ENCODE measurements at places on chromosomes 7 and 10. TPM values are rescaled to one million over a fixed set of nuclear protein-coding genes. Genes with fewer than 3 reads are reported as not detected.

- H3K27ac ChIP-seq, result no peak overlapping the region
- DNase-seq, result peak; percentile 91
- no peaks in the 10 kb centered on the region for H3K4me1 ChIP-seq
- no peaks in the 10 kb centered on the region for H3K36me3 ChIP-seq
- H3K27me3 ChIP-seq, result no peaks in the 10 kb centered on the region
These were observed 155.7 kb downstream of the EBF3 start for GRCh38 chr10:129808092-129808983.

GRCh38 chr7:130500463-130500862, 8.6 kb downstream of the MEST start:
- H3K36me3 ChIP-seq, result no peaks in the 10 kb centered on the region
- H3K4me1 ChIP-seq, result no peaks in the 10 kb centered on the region
- no peak overlapping the region for H3K4me3 ChIP-seq
- DNase-seq, result no peak
- no peaks in the 10 kb centered on the region for H3K27me3 ChIP-seq
- no peak overlapping the region for H3K27ac ChIP-seq

FAM180A gene
- 7.1 TPM for total RNA-seq

VSIR gene
- total RNA-seq, result 96.5 TPM

DNA sequence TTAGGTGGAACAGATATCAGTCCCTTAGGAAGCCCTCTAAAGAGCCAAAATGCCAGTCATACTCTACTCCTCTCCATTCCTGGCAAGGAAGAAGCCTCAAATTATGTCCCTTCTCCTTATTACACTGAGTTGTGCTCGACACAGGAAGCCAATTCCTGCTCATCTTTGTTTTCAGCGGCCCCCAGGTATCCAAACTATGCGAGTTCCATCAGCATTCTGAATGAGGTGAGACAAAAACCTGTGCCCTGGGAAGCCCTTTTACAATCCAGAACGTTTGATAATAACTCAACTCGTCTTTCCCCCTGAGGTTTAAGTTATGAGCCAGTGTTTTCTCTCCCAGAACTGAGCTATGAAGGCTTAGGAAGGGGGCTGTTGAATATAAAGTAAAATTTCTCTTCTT, 580.5 kb downstream of the NXPH1 start:
- H3K4me1 ChIP-seq, result no peaks in the 10 kb centered on the region
- H3K4me3 ChIP-seq, result no peak overlapping the region
- DNase-seq, result no peak

- H3K27me3 ChIP-seq, result no peaks in the 10 kb centered on the region
- DNase-seq, result no peak
- H3K36me3 ChIP-seq, result no peaks in the 10 kb centered on the region
- H3K4me3 ChIP-seq, result no peak overlapping the region
- no peaks in the 10 kb centered on the region for H3K4me1 ChIP-seq
These were observed 283.6 kb downstream of the ADRA2A start for GRCh38 chr10:111360260-111360925.

GRCh38 chr10:46222364-46222935, 64.3 kb upstream of the ANTXRL start:
- no peak overlapping the region for H3K27ac ChIP-seq
- no peaks in the 10 kb centered on the region for H3K36me3 ChIP-seq
- no peak overlapping the region for H3K4me3 ChIP-seq
- no peaks in the 10 kb centered on the region for H3K27me3 ChIP-seq
- no peaks in the 10 kb centered on the region for H3K4me1 ChIP-seq

NUTM2E gene
- total RNA-seq, result not detected

DNA sequence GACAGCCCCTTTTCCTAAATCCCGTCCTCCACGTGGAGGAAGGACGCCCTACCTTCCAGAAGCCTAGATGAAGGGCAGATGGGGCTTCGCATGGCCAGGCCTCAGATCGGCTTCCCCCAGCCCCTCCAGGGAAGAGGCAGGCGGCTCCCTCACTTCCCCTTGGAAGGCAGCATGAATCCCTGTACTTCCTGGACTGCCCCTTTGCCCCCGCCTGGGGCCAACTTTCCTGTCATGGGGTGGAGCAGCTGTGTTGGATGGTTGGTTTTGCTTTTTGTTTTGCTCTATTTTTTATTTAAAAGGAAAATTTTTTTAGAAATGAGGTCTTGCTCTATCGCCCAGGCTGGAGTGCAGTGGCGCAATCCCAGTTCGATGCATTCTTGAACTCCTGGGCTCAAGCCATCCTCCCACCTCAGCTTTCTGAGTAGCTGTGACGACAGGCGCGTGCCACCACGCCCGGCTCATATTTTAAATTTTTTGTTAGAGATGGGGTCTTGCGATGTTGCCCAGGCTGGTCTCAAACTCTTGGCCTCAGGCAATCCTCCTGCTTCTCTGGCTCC, 27.2 kb downstream of the GTF2IRD1 start:
- H3K27me3 ChIP-seq, result no peaks in the 10 kb centered on the region
- H3K36me3 ChIP-seq, result no peaks in the 10 kb centered on the region
- peaks cover 79% of the 10 kb centered on the region for H3K4me1 ChIP-seq
- no peak for DNase-seq
- peak overlapping the region; percentile 97 for H3K27ac ChIP-seq

DNA sequence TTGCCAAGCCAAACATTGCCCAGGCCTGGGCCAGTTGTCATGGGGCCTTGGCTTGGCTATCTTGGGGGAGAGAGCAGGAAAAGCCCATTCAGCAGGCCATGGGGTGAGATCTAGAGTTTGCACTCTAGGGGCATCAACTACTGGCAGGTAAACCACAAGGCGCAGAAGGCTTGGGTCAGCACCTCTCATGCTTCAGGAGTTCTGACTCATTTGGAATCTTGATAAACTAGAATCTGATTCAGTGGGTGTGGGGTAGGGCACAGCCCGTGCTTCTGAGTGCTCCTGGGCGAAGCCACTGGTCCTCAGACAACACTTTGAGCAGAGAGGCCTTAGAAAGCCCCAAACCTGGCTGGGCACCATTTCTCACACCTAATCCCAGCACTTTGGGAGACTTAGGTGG, 81.1 kb downstream of the RGS10 start:
- H3K27ac ChIP-seq, result no peak overlapping the region
- H3K27me3 ChIP-seq, result no peaks in the 10 kb centered on the region
- DNase-seq, result no peak
- peaks cover 7% of the 10 kb centered on the region for H3K4me1 ChIP-seq

OAT gene
- total RNA-seq, result 83.2 TPM

- H3K27me3 ChIP-seq, result no peaks in the 10 kb centered on the region
- no peak overlapping the region for H3K4me3 ChIP-seq
- H3K4me1 ChIP-seq, result peaks cover 4% of the 10 kb centered on the region
- no peak overlapping the region for H3K27ac ChIP-seq
These were observed 159.7 kb downstream of the RNF216 start for GRCh38 chr7:5621776-5622175.

DNA sequence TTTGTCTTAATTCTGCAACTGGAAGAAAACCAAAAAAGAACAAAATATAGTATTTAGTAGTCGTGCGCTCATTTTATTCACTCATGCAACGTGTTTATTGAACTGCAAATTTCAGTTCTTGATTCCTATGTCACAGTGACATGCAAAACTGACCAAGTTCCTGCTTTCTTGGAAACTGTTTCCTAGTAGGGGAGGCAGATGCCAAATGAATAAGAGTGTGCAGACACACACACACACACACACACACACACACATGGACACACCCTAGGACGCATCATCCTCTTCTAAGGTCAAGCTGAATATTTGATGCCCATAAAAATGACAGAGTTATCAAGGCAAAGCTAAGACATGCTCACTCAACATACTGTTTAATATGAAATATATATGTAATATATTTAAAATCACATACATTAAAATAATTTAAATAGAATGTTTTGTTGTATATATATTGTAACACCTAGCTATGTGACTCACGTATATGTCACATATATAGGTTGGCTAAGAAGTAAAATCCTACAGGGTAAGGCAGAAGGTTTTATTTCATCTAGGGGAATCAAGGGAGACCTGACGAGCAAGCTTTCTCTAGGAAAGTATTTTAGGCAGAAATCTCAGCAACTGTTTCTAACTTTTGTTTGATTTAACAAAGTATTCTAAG, 79.6 kb downstream of the SVIL start:
- peak overlapping the region; percentile 46 for H3K27ac ChIP-seq
- peaks cover 29% of the 10 kb centered on the region for H3K4me1 ChIP-seq
- no peak for DNase-seq
- H3K27me3 ChIP-seq, result no peaks in the 10 kb centered on the region

GRCh38 chr7:79175374-79175773, 278.1 kb downstream of the MAGI2 start:
- no peak for DNase-seq
- no peaks in the 10 kb centered on the region for H3K4me1 ChIP-seq
- H3K27ac ChIP-seq, result no peak overlapping the region
- no peak overlapping the region for H3K4me3 ChIP-seq

- no peaks in the 10 kb centered on the region for H3K27me3 ChIP-seq
- no peaks in the 10 kb centered on the region for H3K4me1 ChIP-seq
- no peak for DNase-seq
- no peaks in the 10 kb centered on the region for H3K36me3 ChIP-seq
- H3K4me3 ChIP-seq, result no peak overlapping the region
- no peak overlapping the region for H3K27ac ChIP-seq
These were observed 9.2 kb downstream of the LHPP start for GRCh38 chr10:124470544-124471434.

- DNase-seq, result no peak
- no peaks in the 10 kb centered on the region for H3K4me1 ChIP-seq
- no peak overlapping the region for H3K4me3 ChIP-seq
- H3K36me3 ChIP-seq, result no peaks in the 10 kb centered on the region
- H3K27ac ChIP-seq, result no peak overlapping the region
These were observed 19.1 kb upstream of the TNKS2 start for GRCh38 chr10:91779011-91779605.

GRCh38 chr7:81770728-81771223, 929 bp upstream of the HGF start:
- no peaks in the 10 kb centered on the region for H3K27me3 ChIP-seq
- H3K36me3 ChIP-seq, result no peaks in the 10 kb centered on the region
- peak overlapping the region; percentile 44 for H3K4me3 ChIP-seq
- peaks cover 28% of the 10 kb centered on the region for H3K4me1 ChIP-seq

GRCh38 chr7:28407651-28408050, 4.7 kb upstream of the CREB5 start:
- H3K4me3 ChIP-seq, result no peak overlapping the region
- peak overlapping the region; percentile 87 for H3K27ac ChIP-seq
- H3K4me1 ChIP-seq, result peaks cover 52% of the 10 kb centered on the region
- H3K27me3 ChIP-seq, result no peaks in the 10 kb centered on the region

CALD1 gene
- total RNA-seq, result 343 TPM

- no peak overlapping the region for H3K27ac ChIP-seq
- no peaks in the 10 kb centered on the region for H3K27me3 ChIP-seq
- H3K4me3 ChIP-seq, result no peak overlapping the region
- DNase-seq, result no peak
These were observed 12.6 kb upstream of the FHIP2A start for GRCh38 chr10:114808982-114809381.

ACTL6B gene
- total RNA-seq, result 0.49 TPM

SLC26A3 gene
- total RNA-seq, result not detected

DNA sequence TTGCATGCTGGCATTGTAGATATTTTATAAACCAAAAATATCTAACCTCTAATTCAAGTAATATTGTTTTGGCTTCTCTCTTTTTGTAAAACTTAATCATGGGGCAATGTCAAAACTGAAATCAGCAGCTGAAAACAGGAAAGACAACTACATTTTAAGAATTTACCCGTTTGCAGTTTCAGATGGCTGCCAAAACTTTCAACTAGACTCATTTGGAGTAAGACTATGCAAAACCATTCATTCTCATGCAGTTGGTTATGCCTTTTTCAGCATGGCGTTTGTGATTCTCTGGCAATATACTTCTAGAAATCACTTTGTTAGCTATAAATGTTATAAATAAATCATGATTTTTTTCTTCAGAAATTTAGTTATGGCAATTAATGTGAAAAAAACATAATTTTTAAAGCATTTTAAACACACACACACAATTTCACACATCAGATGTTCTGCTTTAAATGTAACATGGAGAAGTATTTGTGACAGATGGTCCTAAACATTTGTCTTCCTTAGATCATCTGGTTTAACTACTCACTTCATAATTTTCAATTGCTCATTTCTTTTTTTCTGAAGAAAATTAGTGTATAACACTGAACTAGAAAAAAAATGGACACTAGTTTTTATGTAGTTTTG, 116.4 kb downstream of the ITGB8 start:
- DNase-seq, result no peak
- H3K27ac ChIP-seq, result no peak overlapping the region
- H3K36me3 ChIP-seq, result no peaks in the 10 kb centered on the region
- H3K27me3 ChIP-seq, result no peaks in the 10 kb centered on the region
- H3K4me3 ChIP-seq, result no peak overlapping the region

GRCh38 chr7:30181736-30182522, 47.1 kb downstream of the MTURN start:
- no peaks in the 10 kb centered on the region for H3K27me3 ChIP-seq
- H3K27ac ChIP-seq, result no peak overlapping the region
- DNase-seq, result no peak

DNA sequence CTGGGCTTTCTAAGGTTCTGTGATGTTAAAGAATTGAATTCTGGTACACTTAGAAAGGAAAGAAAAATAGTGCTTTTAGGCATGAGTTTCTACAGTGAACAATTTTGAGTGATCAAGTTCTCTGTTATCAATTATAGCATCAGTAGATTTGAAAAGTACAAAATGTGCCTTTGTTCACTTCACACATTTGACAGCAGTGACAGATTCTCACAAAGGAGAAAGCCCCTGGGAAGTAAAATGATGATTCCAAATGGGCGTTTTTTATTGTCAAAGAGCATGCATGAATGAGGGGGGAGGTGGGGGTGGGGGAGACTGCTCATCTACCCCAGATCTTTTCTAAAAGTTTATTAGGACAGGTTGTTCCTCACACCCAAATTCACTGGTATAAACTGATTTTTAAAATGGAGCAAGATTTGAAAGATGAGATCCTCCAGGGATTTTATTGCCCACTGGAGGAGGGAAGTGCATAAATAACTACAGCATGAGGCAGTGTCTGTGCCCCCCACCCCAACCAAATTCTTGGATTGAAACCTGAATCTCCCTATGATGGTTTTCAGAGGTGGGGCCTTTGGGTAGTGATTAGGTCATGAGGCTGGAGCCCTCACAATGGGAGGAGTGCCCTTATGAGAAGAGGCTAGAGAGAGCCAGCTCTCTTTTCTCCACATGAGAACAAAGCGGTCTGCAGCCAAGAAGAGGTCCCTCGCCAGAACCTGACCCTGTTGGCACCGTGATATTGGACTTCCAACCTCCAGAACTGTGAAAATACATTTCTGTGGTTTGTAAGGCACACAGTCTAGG, 79.5 kb downstream of the AOAH start:
- no peak for DNase-seq
- no peaks in the 10 kb centered on the region for H3K36me3 ChIP-seq
- H3K27ac ChIP-seq, result no peak overlapping the region

DNA sequence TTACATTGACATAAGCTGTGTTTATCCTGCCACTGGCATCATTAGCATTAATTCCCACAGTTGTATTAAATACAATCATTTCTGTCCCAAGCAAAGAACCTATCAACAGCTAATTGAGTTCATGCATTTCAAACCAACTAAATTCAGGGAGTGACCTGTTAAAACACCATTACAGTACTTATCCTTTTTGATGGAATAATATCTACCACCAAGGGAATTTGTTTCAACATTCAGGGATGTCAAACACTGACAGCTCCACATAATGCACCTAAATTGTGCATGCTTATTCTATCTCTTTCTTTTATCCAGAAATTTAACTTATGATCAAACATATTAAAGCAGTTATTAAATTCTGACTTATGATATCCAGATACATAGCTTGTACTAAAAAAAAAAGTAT, 136.8 kb downstream of the NSUN6 start:
- no peak overlapping the region for H3K4me3 ChIP-seq
- H3K27me3 ChIP-seq, result no peaks in the 10 kb centered on the region
- no peak overlapping the region for H3K27ac ChIP-seq
- H3K36me3 ChIP-seq, result peaks cover 4% of the 10 kb centered on the region
- DNase-seq, result no peak
- H3K4me1 ChIP-seq, result no peaks in the 10 kb centered on the region

HOGA1 gene
- total RNA-seq, result 0.98 TPM
